ENCODE measurements at places on chromosomes 7 and 10.

- peak; percentile 87 for DNase-seq
Measured at GRCh38 chr10:7563368-7563767, 103.4 kb downstream of the ITIH5 start.

GRCh38 chr7:135536150-135536549, 21.6 kb upstream of the NUP205 start:
- peak; percentile 95 for DNase-seq

GRCh38 chr10:78716043-78716660, 352.6 kb upstream of the ZMIZ1 start:
- DNase-seq: no peak

GRCh38 chr10:3806603-3807002, 21.6 kb upstream of the KLF6 start:
- peak; percentile 96 for DNase-seq

GRCh38 chr7:51077987-51078370, 238.6 kb downstream of the COBL start:
- DNase-seq: no peak

DNA sequence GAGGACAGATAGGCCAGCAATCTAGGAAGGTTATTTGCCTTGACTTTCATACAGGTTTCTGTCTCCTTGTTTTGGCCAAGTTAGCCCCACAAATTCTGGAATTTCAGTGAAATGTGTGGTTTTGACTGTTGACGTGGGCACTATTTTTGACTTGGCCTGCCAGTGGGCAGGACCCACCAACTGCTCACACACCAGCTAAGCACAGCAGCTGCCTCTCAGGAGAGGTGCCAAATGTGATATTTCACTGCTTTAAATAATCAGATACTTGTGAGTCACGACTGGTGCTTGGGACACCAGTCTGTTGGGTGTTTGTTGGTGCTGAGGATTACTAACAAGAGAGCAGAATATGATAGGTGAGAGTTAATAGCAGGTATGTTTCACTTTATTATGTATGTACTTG, 409.7 kb upstream of the MTPN start:
- DNase-seq: no peak

- no peak for DNase-seq
Measured at GRCh38 chr10:101228966-101229265, 347 bp downstream of the LBX1 start.

- DNase-seq: no peak
Measured at GRCh38 chr7:25240340-25240739, 12.1 kb upstream of the NPVF start.

DNA sequence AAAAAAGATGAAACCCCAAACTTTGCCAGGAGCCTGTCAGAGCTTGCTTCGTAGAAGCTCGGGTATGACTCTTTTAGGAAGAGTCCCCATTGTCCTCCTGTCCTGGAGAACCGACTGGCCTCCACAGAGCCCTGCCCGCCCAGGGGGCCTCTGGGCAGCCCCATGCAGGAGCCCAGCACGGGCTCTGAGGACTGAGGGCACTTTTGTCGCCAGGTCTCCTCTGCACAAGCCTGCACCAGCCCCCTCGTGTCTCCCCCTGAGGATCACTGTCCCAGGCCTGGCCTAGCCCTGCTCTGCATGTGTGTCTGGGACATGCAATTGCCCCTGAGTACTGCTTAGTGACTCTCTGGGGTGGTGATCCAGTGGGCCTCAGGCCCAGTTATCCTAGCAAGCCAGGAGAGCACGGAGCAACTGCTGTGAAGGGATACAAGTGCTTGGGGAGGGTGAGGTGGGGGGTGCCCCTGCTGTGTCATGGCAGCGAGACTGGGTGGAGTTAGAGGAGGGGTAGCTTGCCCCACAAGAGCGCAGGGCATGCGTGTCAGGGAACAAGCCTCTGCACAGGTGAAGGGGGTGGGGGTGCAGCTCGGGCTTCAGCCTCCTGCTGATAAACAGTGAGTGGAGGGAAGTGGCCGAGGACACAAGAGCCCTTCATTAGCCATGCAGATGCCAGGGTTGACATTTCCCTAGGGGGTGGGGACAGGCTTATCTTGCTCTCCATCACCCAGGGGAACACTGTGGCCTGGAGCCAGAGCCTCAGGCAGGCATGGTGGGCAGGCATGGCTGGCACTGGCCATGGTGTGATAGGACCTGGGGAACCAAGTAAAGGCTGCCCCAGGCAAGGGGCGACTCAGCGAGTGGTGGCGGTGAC, 143.4 kb downstream of the C10orf105 start:
- no peak for DNase-seq

GRCh38 chr10:130378556-130379400, 242.6 kb downstream of the GLRX3 start:
- no peak for DNase-seq

- DNase-seq: no peak
Measured at GRCh38 chr10:1315178-1315577, 259.0 kb downstream of the WDR37 start.

GRCh38 chr10:50563906-50564305, 59.9 kb downstream of the SGMS1 start:
- no peak for DNase-seq

GRCh38 chr10:124561206-124561605, 99.6 kb downstream of the LHPP start:
- DNase-seq: no peak

DNA sequence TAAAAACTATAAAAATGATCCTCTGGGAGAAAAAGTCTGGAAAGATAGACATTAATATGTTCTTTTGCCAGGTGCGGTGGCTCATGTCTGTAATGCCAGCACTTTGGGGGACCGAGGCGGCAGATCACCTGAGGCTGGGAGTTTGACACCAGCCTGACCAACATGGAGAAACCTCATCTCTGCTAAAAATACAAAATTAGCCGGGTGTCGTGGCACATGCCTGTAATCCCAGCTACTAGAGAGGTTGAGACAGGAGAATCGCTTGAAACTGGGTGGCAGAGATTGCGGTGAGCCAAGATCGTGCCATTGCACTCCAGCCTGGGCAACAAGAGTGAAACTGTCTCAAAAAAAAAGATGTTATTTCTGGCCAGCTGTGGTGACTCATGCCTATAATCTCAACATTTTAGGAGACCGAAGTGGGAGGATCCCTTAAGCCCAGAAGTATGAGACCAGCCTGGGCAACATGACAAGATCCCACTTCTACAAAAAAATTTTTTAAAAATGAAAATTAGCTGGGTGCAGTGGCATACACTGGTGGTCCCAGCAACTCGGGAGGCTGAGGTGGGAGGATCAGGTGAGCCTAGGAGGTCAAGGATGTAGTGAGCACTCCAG, 101.9 kb upstream of the LRRN3 start:
- peak; percentile 6 for DNase-seq

- DNase-seq: no peak
Measured at GRCh38 chr10:3737864-3738263, 47.1 kb downstream of the KLF6 start.

GRCh38 chr7:75064291-75064690, 9.3 kb downstream of the RCC1L start:
- no peak for DNase-seq

DNA sequence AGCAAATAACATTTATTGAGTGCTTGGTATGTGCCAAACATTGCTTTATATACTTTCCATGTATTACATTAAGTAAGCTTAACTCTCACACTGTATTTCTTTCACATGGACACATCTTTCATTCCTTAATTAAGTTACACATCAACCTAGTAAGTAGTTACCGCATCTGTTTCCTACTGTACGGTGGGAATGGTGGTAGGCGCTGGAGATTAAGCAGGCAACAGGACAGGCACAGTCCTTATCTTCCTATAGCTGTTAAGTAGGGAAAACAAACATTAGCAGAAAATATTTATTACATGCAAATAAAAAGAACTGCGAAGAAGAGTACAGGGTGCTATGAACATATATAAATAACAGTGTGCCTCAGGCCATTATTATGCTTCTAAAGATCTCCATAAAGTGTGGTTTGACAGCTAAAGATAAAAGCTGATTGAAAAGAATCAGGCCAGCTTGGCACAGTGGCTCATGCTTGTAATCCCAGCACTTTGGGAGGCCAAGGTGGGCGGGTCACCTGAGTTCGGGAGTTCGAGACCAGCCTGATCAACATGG, 105.0 kb downstream of the SUGCT start:
- DNase-seq: no peak

GRCh38 chr10:78925800-78926319, 142.9 kb upstream of the ZMIZ1 start:
- DNase-seq: peak; percentile 95

- DNase-seq: peak; percentile 38
Measured at GRCh38 chr10:22481687-22482539, 136.6 kb downstream of the SPAG6 start.

DNA sequence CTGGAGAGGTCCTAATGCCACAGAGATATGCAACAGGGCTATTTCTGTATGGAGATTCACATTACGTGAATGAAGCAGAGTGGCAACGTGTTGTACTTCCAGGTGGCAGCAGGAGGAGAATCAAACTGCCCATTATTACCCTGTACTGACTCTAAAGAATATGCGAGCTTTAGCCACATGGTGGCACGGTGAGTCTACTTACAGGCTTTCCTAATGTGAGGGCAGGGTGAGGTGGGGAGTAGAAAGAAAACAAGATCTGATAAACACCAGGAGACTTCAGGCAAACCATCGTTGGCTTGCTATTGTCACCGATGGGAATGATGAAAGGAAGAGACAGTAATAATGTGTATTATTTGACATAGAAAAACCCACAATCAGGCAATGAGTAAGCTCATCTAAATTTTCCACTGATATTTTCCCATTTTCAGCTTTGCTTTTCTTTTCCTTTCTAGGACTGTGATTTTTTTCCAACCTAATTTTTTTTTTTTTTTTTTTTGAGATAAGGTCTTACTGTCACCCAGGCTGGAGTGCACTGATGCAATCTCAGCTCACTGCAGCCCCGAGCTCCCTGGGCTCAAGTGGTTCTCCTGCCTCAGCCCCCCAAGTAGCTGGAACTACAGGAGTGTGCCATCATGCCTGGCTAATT, 164.3 kb downstream of the BTAF1 start:
- peak; percentile 87 for DNase-seq

DNA sequence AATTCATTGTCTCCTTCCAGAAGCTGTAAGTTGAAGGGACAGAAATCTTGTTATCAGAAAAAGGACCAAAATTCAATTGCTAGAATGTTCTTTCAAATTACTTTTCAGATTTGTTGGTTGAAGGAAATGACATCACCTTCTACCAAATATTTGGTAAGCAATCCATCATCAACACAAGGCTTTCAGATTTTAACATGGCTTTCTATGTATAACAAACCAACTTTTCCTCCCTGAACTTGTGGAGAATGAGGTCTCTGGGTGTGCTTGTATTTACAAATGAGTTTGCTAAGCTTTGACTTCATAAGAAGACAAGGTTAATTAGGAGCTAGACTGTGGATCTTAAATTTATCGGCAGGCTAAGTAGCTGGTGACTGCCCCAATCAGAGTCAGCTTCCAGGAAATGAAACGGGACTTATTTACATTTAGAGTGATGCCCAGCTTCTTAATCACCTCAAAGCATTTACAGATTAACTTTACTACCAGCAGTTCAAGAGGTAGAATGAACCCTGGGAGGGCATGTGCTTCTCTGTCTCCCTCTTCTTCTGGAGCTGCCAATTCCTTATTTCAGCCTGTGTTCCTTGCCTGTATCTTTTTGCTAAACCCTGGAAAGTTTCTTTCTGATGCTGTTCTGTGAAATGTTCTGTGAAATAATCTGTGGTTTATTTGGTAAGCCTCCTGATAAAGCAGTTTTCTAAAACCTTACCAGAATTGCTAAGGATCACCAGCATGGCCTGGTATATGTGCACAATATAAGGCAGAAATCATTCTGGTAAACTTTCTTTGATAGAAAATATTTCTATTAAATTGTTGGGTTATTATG, 248.8 kb upstream of the FZD8 start:
- DNase-seq: no peak

GRCh38 chr7:120873401-120873800, 15.5 kb upstream of the TSPAN12 start:
- no peak for DNase-seq

DNA sequence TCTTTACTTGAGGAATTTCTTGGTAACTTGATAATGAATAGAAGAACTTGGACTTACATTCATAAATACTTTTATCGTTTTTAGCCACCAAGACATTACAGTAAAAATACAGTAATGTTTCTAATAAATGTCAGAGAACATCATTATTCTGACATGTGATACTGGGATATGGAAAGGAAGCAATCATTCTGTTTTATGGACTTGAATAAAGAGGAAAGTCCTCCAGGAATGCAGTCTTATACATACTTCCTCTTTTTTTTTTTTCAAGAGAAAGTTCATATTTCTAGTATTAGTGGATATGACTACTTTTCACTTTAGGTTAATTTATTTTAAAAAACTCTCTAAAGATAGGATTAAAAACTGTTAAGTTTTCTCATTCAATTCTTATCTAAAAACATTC, 220.0 kb upstream of the SEMA3C start:
- no peak for DNase-seq

DNA sequence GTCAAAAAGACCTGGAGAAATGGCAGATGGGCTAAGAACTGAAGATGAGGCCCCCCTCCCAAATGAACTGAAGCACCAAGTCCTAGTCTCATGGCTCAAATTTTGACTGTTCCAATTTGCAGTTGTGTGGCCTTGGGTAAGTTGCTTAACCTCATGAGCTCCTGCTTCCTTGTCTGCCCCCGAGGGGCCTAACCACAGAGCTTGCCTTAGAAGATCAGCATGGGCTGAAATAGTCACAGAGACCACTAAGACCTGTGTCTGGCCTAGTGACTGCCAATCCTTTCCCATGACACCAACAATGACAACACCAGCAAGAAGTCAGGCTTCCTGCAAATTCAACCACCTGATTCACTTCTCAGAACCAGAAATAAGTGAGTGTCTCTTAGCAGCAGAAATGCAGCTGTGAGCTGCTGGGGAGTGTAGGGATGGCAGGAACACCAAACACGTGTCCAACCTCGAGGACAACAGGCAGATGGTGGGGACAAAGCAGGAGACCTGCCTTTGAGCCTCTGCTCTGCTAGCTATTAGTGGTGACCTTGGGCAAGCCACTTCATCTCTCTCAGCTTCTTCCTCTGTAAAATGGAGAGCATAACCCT, 23.7 kb downstream of the CRHR2 start:
- DNase-seq: no peak

DNA sequence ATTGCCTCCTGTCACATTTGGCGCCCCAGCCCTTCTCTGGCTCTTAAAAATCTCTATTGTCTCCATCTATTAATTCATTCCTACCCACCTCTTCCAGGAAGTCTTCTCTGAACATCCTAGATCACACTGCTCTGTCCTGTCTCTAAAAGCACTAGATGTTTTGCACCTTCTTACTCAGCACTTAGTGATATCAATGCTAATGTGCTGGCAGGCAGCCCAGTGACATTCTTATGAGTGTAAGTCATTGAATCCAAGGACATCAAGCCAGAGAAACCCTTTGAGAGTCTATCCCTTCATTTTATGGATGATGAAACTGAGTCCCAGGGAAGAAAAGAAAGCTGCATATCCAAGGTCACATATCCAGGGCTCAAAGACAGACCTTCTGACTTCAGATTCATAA, 48.3 kb upstream of the PAX2 start:
- peak; percentile 73 for DNase-seq

DNA sequence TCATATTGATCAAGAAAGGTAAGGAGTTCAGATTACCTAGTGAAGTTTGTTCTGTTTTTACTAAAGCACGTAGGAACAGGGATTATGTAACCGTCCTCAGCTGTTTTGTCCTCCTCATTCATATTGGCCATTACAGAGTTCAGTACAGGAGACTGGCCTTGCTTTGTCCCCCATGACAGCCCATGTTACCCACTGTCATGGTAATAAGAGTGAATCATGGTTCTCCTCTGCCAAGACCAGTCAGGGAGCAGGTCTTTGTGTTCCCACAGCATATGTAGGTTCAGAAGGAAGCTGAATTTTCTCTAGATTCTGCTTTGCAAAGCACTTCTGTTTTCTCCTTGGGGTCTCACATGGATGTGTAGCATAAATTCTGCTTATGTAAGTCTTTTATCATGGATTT, 106.2 kb upstream of the GPR141 start:
- DNase-seq: no peak
